ENCODE measurements at places on chromosomes 4 and X.

DNA sequence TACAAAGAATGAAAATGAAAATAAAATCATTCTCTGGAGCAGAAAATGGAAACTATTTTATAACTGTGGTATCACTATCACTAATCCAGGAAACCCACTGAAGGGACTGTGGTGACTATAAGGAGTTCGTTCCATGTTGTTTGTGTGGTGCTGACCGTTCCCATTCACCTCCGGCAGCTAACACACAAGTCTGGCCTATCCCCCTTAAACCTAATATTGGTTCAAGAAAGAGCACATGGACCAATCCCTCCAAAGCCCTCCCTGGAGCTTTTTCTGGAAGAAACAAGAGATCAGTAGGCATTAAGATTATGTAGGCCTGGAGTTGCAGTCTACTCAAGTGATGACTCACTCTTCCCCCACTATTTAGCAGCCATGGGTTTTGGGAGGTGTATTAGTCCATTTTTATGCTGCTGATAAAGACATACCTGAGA is 25.9 kb upstream of the FAM241A start:
- no peak for DNase-seq

DNA sequence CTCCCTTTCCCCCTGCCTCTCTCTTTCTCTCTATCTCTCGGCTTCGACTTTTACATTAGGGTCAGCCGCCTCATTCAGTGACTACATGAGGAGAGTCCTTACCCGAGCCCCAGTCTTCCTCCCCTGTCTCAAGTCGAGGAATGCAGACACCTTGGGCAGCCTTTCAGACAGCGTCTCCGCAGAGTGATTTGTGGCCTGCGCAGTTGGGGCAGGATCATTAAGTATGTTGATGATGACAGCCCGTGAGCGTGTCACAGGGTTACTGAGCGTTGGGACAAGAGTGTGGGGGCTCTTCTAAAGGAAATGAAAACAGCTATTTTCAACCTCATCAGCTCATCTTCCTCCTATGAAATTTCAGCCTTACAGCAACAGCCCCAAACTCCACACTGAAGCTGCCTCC is 312.1 kb upstream of the GATB start:
- DNase-seq = no peak

GRCh38 chrX:134936542-134936941 is 54.2 kb upstream of the SMIM10 start:
- DNase-seq = no peak

DNA sequence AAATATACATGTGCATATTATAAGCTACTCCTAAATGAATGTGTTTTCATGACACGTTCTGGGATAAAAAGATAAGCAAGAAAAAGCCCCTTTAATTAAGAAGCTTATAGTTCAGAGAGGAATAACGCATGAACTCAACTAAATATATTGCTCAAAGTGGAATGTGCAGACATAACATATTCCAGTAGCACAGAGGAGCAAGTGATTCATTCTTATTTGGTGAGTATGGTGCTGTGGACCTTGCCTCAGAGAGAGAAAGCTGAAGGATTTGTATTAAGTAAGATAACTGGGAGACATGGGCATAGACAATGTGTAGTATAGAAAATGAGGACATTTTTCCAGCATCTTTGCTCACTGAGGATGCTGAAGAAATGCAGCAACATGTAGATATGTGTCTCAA is 76.8 kb downstream of the CFAP299 start:
- DNase-seq = no peak

Measured in stimulated activated CD4-positive, alpha-beta T cell treated with anti-CD3 and anti-CD28 coated beads, Interleukin-1b, Interleukin-23, amount 100 ng/mL, for 1 hour (primary cell).